ENCODE measurements at places on chromosomes 2 and 18.
A peak's percentile ranks its signal among the peaks of the same experiment; 100 is the strongest.

GRCh38 chr2:33106115-33106514, 159.4 kb downstream of the LTBP1 start:
- DNase-seq: no peak

DNA sequence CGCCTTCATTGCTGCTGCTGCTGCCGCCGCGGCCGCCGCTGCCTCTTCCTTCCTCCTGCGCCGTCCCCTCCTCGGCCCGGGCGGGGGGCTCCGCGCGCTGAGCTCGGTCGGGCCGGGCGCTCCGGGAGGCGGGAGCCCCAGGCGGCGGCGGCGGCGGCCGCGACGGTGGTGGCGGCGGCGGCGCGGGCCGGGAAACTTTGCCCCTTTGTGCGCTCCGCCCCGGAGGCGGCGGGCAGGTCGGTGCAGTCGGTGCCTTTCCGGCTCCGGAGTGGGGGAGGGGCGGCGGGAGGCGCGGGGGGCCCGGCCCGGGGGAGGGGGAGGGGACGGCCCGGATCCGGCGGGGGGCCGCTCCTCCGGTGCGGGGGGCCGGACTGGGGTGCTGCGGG, 205 bp downstream of the TET3 start:
- DNase-seq: peak; percentile 81

- DNase-seq: no peak
These were observed 186.5 kb upstream of the ID2 start for GRCh38 chr2:8495189-8495989.

GRCh38 chr2:159894145-159894838, 96.3 kb upstream of the CD302 start:
- no peak for DNase-seq

GRCh38 chr2:201574766-201575165, 68.5 kb downstream of the TMEM237 start:
- DNase-seq: peak; percentile 21

- no peak for DNase-seq
These were observed 413.5 kb downstream of the NBAS start for GRCh38 chr2:15147591-15147990.

DNA sequence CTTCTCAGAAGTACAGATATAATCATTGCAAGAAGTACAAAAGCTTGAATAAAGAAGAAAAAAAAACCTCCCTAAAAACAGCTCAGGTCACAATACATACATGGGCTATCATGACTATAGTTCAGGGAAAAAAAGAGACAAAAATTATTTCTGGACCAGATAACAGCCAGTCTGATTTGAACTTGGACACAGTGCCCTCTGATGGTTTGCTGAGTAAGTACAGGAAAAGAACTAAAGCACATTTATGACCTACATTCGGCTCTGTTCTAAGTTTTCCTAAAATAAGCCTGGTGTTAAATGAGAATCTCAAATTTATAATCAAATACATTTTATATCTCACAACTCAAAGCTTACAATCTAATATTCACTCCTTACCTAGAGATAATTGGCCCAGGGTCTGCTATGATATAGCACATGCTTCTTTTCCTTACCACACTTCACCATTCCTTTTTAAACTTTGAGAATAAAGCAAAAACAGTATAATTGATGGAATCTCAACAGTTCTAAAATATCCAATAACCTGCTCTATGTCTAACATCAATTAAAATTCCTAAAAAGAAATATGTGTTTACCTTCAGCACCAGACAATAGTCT, 81.1 kb downstream of the RAPH1 start:
- DNase-seq: peak; percentile 73

DNA sequence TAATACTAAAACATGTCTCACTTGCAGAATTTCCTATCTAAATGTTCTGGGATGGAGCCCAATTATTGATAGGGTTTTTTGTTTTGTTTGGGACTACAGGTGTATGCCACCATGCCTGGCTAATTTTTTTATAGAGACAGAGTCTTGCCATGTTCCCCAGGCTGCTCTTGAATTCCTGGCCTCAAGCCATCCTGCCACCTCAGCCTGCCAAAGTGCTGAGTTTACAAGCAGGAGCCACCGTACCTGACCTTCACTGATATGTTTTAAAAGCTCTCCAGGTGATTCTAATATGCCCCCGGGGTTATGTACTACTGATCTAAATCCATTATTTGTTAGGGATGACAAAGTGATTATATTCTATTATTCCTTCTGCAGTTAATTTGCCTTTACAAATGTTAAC, 2.2 kb downstream of the ELAC1 start:
- DNase-seq: no peak

DNA sequence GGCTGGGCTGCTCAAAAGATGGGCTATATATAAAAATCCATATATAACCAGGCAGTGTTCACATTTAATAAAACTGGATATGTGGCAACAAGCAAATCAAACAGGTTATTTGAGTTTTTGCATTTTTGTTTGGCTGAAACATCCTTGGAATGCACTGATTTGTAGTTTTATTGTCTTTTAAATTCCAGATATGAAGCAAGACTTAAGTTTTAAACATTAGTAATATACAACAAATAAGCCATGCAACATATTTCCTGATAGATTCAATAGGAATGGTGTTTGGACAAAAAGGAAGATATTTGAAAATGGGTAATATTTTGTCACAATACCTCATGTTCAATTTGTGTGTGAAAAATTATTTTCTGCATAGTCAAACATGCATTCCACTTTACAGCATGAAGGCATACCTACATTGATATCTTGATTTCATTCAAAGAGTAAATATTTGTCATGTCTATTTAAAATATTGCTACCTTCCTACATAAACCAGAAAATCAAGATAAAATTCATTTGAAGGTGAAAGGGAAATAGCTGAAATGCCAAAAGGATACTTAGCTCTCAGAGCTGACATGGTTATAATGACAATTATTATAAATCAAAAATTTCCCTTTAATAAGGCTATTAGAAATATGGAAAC, 132.3 kb upstream of the NETO1 start:
- DNase-seq: no peak

GRCh38 chr2:204134421-204134820, 197.9 kb downstream of the ICOS start:
- no peak for DNase-seq

DNA sequence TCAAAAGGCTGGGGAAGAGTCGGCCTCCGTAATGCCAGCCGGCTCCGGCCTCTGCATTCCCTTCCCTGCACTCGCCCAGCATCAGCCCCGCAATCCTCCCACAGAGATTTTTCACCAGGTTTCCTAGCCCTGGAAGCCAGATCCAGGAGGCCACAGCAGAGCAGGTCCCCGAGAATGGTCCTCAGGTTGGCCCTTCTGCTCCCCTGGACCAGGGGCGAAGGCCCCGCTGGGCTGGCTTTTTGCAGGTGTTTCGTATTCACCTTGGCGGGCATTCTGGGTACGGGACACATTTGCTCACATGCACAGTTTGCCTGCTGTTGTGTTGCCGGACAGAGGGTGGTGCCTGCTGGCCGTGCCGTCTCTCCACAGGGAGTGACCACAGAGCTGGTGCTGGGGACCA, 309.5 kb downstream of the NDUFA10 start:
- no peak for DNase-seq

- no peak for DNase-seq
These were observed 107.0 kb downstream of the KCNF1 start for GRCh38 chr2:11018651-11019185.

- DNase-seq: no peak
These were observed 29.9 kb upstream of the STAT4 start for GRCh38 chr2:191180713-191181112.

- no peak for DNase-seq
These were observed 82.7 kb downstream of the MALT1 start for GRCh38 chr18:58753976-58754375.

DNA sequence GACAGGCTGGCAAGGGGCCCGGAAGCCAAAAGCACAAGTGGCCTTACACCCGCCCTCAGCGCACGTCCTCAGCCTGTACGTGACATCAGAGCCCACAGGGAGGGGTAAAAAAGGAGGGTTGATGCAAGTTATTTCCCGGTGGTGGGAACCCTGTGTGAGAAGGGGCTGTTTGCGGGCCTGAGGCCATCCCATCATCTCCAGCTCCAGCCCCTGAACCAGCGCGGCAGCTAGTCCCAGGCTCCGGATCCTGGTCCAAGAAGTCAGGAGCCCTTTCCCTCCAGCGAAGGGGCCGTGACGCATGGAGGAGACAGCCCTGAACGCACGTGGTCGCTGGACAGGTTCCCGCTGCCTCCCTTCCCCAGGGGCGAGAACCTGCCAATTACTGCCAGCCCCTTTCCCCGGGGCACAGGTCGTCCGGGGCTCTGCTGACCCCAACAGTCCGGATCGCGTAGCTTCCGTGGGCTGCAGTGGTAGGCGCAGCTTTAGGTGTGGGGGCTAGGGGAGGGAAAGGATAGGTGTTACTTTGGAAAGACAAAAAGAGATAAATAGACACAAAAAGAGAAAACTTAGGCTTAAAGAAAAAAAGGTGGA, 1.3 kb upstream of the LRP2 start:
- peak; percentile 79 for DNase-seq

DNA sequence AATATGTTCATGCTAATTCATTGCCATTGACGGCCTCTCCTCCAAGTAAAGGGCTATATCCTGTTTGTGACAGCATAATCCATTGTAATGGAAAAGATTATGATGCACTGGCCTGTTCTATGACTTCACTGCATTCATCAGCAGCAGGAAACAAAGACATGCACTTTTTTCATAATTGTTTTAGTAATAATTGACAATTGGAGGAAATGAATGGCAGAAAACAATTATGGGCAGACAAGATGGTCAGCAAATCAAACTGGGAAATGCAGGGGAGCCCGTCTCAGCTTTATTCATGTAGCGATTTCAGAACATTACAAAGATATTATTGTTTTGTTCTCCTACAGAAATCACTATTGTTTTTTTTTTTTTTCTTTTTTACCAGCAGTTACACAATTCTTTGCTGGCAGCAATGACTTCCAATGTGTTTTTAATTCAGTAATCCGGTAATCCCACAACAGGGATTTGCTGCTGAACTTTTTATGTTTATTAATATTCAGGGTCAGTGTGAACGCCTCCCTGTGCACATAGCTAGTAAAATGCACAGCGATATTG, 33.8 kb upstream of the RASGRP3 start:
- DNase-seq: no peak

DNA sequence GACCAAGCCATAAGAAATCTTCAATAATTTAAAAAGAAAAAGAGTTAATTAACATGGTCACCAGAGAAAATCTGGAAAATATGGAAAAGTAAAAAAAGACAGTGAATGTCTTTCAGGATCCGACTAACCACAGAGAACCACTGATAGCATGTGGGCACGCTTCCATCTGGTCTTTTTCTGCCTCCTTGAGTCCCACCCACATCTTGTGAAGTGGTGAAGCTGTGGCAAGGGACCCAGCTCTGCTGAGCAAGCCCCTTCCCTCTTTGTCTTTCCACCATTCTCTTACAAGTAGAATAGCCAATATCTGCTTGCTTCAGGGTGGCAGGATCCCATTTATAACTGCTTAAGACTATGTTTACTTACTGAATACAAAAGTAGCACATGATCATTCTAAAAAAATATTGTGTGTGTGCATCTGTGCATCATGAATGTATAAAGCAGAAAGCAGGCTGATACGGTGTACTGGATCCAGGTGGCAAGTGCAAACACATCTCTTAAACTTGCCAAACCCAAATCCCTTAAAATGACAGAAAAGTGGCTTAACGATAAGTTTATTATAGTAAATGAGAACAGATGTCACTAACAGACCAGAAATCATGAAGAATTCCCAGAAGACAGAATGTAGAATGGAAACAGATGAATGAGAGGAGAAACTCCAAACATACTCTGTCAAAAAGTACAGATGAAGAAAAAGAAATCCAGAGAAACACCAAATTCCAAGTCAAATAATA, 52.3 kb downstream of the FOXI3 start:
- DNase-seq: no peak

DNA sequence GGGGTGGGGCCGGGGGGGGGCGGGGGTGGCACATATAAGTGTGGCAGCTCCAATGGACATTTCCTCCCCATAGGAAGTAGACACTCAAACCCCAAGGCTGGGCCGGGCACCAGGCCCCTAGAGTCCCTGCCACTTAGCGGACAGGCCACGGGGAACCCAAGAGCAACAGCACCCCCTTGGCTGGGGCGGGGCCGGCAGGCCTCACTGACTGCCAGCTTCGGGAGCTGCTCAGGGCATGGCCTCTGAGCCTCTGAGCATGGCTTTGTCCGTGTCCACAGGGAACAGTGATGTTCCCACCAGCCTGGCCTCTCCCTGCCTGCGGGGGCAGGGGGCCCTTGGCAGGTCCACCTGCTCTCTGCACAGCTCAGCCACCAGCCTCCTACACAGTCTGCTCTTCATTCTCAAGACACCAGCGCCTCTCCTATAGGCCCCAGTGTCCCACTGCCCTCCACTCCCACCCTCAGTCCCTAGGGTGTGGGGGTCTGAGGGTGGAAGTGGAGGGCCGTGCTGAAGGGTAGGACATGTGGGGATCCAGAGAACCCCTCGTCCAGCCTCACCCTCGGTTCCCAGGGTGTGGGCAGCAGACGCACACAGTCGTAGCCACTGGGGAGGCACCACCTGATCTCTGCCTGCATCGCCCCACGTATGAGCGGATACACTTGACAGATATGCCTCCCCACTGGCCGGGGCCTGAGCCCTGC, 106.7 kb downstream of the FAM210A start:
- no peak for DNase-seq

GRCh38 chr18:5244941-5245340, 47.9 kb upstream of the AKAIN1 start:
- no peak for DNase-seq

DNA sequence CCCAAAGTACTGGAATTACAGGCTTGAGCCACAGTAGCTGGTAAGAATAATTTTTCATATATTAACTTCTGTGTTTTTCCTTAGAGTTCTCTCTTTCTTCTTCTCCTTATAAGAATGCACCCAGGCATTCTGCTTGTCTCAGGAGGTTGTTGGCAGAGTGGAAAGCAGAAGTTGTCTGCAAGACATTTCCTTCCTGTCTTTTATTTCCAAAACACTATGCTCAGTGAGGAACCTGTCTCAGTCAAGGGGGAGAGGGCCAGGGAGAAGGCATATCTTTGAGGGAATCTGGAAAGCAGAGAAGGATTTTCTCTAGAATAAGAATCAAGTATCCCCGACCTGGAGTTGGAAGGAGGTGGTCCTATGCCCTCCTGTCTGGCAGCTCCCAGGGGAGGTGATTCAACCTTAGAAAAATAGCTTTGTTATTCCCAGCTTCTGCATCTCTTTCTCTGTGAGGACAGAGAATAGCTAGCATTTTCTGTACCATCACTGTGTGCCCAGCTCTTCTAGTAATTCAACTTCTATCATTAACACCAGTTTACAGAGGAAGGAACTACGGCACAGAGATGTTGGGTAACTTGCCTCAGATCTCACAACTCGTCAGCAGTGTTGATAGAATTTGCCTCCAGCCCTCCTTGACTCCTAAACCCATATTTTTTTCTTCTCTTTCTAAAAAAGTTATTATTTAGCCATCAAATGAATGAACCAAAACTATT, 3.8 kb upstream of the LPIN2 start:
- peak; percentile 65 for DNase-seq

GRCh38 chr2:237221443-237221842, 135.8 kb downstream of the COPS8 start:
- DNase-seq: no peak

DNA sequence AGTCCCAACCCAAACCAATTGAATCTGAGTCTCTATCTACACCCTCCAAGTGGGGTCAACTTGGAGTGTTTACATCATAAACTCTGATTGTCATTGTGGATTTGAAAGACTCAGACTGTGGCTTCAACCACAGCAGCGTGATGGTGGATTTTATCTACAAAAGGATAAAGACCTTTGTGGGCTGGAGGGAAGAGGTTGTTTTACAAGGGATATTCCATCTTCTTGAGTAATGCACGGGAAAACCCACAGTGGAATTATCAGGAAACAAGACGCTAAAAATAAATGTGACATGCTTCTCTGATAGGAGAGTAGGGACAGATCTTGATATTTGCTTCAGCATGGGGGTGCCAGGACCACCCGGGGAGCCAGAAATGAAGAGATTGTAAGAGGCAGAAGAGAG, 93.5 kb downstream of the LPIN1 start:
- no peak for DNase-seq

- no peak for DNase-seq
These were observed 159.0 kb upstream of the CCDC195 start for GRCh38 chr2:224875153-224875552.

Measured in common myeloid progenitor, CD34-positive (primary cell).